ENCODE measurements at places on chromosomes 13 and 19.

- DNase-seq, result no peak
Observed at GRCh38 chr13:112832811-112833210, 136.2 kb upstream of the MCF2L start.

GRCh38 chr19:43623889-43624670, 4.7 kb upstream of the ZNF428 start:
- DNase-seq, result no peak

DNA sequence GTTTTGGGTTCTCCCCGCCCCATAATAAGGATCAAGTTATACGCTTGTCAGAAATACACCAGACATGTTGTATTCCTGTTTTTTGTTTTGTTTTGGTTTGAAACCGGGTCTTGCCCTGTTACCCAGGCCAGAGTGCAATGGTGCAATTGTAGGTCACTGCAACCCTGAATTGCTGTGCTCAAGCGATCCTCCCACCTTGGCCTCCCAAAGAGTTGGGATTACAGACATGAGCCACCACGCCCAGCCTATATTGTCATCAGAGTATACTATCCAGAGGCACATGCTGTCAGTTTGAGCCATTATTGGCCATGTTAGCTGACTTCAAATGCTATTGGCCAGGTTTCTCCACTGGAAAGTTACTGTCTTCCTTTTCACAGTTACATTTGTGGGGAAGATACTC, 9.8 kb downstream of the SAFB start:
- no peak for DNase-seq

DNA sequence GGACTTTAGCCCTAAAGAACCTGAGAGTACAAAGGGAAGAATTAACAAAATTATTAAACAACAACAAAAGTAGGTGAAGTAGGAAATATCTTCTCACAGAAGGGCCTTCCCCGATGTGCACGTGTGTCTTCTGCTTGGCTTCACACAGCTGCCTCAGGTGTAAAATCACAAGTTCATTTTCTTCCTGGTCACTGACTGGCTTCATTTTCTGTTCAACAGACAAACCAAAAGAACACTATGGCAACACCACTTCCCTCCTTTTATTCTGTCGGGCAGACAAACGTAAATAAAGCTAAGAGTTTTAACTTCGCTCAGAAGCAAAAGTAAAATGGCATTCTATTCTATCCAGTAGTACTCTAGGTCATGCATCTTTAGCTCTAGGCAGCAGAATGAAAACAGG, 140.9 kb downstream of the TBC1D4 start:
- no peak for DNase-seq

GRCh38 chr19:18100710-18101109, 3.1 kb downstream of the MAST3 start:
- DNase-seq, result no peak

DNA sequence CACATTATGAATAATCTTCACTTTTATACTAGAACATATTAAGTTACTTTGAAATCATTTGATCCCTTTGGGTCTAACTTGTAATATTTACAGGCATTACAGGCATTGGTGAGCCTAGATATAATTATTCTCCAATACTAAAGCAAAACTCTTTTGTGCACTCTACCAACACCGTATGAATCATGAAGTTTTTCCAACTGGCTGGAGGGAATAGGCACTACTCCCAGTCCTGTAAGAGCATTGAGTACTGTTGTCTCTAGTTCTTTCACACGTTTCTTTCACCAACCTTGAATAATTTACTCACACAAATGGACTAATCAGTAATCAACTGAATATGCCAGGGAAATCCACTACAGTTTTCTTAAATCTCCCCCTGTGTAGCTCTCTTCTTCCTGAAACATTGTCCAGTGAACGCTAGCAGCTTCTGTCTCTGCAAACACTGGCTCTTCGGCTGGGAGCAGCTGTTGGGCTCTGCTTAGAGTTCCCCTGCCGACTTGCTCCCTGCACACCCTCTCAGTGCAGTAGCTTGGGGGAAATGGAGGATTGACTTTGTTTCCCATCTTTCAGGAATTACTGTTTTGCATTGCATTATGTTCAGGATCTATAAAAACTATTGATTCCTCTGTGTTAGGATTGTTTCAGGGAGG, 476.7 kb downstream of the RFC3 start:
- DNase-seq, result no peak

- no peak for DNase-seq
Observed at GRCh38 chr13:30413842-30414241, 8.5 kb upstream of the UBE2L5 start.

GRCh38 chr19:46371371-46371901, 24.5 kb downstream of the PPP5C start:
- peak; percentile 11 for DNase-seq

DNA sequence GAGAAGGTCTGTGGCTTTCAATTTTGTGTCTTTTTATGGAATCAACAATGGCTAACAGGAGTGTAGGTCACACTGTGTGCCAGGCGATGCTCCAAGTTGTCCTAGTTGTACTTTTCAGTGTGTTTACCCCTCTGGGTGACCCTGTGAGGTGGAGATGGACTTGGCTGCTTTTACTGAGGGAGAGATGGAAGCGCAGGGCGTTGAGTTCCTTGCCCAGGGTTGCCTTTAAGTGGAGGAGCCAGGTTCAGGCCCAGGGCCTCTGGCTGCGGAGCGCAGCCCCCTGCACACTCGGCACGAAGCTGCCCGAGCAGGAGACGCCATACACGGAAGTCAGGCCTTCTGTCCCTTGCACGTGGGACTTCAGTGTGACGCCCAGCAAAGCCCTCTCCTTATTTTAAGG, 112.8 kb downstream of the RAB20 start:
- DNase-seq, result no peak

- DNase-seq, result no peak
Observed at GRCh38 chr19:54937926-54938325, 9.4 kb downstream of the NLRP7 start.

- DNase-seq, result no peak
Observed at GRCh38 chr13:44350775-44351504, 22.7 kb upstream of the SERP2 start.

GRCh38 chr19:56983804-56984203, 136.0 kb upstream of the USP29 start:
- no peak for DNase-seq

- DNase-seq, result peak; percentile 47
Observed at GRCh38 chr13:28408235-28408848, 86.6 kb downstream of the FLT1 start.

GRCh38 chr13:27007166-27007565, 164.4 kb downstream of the USP12 start:
- no peak for DNase-seq

- DNase-seq, result no peak
Observed at GRCh38 chr19:33332248-33332647, 29.9 kb upstream of the CEBPA start.

GRCh38 chr19:27806471-27807070, 1406.4 kb downstream of the UQCRFS1 start:
- no peak for DNase-seq

GRCh38 chr13:61830475-61830874, 414.8 kb upstream of the PCDH20 start:
- DNase-seq, result no peak

DNA sequence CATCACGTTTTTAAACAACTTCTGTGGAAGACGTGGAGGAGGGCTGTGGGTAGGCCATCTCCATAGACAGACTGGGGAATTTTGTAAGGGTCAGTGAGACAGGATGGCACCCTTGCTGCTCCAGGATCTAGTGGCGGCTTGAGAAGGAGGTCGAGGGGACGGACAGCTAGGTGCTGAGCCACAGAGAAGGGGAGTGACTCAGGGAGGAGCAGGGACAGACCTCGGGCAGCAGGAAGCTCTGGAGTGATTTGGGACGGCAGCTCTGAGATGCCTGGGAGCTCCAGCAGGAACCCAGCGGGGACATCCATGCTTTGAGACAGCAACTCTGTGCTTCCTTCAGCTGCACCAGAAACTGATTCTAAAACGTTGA, 169.1 kb upstream of the SOX1 start:
- DNase-seq, result no peak

- DNase-seq, result no peak
Observed at GRCh38 chr19:19670070-19670551, 1.5 kb downstream of the ZNF101 start.

DNA sequence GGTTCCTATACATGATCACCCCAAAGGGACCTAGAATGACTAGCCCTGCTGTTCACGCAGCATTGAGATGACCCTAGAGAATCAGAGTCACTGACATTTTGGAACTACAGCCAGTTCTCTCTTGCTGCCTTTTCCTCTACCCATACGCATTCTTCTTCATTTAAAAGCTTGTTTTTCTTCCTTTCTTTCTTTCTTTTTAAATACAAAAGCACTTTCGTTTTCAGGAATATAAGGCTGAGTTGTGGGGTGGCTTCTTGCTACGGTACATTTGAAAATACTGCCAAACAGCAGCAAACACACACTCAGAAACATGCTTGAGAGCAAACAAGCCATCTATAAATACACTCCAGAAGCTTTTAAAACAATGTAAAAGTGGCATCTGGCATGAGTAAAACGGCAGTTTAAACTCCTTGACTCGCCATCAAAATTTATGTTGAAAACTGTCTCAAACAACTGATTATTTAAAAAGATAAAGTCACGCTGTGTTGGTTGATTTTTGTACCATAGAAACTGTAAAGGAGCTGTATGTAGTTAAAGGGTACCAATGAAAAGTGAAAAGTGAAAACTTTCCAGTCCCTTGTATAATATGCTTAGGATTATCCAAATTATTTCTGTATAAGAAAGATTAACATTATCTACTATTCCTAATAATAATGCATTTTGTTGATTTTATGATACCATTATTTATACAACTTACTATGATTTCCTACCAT, 95.6 kb downstream of the PCDH9 start:
- no peak for DNase-seq

DNA sequence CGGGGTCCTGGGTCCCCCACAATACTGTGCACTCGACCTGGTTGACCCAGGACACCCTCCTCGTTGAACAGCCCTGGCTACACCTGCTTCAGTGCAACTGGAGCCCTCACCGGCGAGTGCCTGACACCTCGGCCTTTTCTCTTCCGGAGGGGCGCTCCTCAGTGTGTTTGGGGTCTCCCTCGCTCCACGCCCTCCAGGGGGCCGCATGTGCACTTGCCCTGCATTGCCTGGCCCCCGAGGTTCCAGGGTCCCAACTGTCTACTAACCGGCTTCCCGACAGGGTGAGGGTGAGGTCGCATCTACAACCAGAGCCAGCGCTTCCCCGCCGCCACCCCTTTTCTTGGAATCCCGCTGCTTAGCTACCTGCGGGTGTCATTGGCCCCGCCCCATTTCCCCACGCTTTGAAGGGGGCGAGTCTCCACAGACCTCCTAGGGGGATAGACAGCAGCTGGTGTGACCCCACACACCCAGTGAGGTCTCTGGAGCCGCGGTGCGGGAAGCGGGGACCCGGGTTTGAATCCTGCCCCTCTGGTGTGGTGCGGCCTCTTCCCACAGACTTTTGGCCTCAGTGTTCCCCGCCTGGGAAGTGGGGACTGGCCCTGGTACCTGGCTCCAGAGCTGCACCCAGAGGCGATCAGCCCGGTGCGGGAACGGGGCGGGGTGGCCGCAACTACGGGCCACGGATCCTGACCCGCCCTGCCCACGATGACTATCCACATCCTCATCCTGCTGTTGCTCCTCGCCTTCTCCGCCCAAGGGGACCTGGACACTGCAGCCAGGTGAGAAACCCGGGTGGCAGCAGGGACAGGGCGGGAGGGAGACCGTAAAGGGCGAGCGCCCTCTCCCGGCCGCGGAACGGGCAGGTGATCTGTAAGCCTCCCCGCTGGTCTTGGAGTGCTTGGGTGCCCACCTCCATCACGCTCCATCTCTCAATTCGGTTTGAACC, at the start of gene ADM5:
Gene ADM5 (plus strand): TSS at position 462 of the 946 bp plus-strand sequence. CDS start 244 bp downstream, at position 706.
- no peak for DNase-seq

DNA sequence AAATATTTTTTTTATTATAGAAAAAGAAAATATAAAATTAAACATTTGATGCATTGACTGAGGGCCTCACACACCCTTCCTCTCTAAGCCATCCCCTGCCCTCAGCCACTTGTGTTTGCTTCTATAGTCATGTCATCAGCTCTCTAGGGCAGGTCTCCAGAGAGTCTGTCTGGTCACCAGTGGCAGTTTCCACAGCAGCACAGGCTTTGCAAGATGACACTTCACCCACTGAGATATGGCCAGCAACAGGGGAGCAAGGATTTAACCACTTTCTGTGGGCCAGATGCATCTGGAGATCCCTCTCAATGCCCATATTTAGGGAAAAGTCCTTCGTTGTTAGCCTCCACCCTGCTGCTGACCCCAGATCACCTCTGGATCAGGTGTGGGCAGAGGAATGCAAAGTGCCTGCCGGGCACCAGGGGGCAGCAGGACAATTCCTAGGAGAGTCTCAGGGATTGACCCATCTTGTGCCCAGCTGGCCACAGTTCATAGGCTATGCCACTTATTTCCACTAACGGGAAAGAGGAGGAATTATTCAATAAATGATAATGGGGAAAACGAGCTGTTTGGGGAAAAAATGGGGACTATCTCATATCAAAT, 4.8 kb downstream of the ABCC4 start:
- DNase-seq, result peak; percentile 84

DNA sequence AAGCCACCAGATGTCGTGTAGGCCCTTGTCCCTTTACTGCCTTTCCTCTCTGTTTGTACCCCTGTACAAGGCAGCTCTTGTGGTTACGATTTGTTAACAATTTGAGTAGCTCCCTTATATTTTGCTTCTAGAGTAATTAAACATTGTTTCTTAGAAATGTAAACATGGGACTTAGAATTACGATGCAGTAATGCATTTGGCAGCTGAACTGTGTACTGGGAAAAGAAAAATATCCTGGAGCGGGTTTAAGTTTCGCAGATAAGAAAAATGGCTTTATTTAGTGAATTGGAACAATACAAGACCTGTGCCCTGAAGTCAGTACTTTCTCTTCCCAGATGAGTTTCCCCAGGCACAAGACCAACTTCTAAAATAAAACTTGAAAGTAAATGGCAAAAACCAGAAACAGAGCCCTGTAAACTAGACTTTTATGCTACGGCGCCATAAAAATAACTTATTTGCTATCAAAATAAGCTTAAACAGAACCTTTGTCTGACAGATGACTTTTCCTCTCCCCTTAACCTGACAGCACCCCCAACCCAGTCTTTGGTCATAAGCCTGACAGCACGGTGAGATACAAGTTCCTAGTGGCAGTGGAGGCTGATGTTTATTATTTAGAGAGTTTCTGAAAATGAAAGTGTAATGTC, 63.0 kb downstream of the LRCH1 start:
- DNase-seq, result no peak

DNA sequence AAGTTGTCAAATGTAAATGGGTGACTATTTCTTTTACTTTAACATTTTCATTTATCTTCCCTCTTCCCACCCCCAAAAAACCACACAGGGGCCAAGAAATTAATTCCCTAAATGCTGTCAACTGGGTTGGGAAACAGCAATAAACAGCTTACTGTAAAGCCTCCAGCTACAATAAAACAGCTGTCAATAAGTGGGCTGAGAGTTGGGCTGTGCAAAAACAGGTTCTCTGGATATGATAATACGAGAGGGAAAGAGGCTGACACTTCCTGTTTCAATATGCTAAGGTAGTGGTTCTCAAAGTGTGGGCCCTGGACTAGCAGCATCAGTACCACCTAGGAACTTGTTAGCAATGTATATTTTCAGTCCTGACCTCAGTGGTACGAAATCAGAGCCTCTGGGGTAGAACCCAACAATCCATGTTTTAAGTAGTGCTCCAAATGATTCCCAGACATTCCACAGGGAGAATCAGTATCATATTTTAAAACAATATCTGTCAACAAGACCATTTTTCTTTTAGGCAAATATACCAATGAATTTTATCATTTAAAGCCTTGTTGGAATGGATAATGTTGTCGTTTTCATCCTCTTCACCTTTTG, 8.4 kb downstream of the PCDH9 start:
- no peak for DNase-seq

Data from right lobe of liver (tissue), 6 donors.